Smooth muscle cell of the brain vasculature (primary cell): ENCODE measurements at places on chromosomes 5 and 9.

DNA sequence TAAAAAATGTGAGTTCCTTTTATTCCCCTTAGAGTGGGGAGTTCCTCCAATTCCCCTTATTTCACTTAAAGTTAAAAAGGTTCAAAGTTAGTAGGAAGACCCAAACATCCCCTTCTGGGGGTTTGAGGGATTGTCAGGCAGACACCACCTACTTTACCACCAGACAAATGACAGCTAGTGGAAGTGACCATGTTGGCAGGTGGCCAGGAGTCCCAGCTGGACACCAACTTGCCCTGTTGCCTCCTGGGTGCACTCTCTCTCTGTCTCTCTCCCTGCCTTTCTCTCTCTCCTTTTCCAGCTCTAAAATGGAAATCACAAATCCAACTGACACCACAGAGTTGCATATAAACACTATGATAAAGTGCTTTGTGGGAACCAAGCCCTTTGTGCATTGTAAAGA is 307.7 kb upstream of the TLE4 start:
- no peak for DNase-seq

GRCh38 chr9:37618817-37619216 is 26.4 kb upstream of the TOMM5 start:
- no peak for DNase-seq

DNA sequence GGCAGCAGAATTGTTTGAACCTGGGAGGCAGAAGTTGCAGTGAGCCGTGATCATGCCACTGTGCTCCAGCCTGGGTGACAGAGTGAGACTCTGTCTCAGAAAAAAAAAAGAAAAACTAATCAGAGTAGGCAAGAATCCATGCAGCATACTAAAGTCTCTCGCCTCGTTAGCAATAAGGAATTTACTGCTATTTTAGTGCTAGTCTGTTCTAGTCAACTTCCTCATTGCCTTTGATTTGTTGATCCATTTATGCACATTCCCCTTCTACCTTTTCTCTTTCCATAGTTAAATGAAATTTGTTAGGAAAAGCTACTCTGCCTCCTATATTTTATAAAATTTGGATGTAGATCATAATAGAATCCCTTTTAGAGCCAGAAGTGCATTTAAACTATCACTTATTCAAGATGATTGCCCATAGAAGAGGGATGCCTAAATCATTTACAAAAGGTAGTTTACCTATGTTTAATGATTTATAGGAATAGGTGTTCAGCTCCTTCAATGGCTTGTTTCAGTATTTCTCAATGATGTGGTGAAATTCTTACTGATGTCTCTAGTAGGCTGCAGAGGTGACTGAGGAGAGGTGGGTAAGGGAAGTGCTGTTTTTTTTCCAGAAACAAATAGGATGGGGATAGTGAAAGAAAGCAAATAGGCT is 1.9 kb downstream of the LRRC19 start:
- DNase-seq, result no peak

DNA sequence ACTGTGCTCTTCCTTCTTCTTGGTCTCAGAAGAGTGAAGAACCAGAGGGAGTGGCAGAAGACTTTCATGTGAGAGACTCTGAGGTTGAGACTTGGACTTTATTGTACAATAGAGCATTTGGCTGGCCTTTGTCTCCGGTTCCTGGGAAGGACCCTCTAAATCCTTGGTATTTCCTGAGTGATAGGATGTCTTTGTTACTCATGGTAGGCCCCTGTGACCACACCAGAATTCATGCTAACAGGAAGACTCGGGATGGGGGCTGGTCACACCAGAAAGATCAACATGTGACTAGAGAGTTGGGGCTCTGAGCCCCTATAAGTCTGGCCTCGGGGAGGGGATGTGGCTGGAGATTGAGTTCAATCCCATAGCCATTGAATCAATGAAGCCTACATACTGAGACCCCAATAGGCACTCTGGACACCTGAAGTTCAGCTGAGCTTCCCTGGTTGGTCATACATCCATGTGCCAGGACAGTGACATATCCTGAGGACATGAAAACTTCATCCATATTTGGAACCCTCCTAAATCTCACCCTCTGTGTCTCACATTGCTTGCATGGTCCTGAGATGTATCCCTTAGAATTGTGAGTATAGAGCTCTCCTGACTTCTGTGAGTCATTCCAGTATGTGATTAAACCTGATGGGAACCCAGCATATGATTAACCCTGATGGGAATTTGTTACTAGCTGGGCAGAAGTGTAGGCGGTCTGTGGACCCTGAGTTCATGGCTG is 201.7 kb downstream of the GADD45G start:
- no peak for DNase-seq

DNA sequence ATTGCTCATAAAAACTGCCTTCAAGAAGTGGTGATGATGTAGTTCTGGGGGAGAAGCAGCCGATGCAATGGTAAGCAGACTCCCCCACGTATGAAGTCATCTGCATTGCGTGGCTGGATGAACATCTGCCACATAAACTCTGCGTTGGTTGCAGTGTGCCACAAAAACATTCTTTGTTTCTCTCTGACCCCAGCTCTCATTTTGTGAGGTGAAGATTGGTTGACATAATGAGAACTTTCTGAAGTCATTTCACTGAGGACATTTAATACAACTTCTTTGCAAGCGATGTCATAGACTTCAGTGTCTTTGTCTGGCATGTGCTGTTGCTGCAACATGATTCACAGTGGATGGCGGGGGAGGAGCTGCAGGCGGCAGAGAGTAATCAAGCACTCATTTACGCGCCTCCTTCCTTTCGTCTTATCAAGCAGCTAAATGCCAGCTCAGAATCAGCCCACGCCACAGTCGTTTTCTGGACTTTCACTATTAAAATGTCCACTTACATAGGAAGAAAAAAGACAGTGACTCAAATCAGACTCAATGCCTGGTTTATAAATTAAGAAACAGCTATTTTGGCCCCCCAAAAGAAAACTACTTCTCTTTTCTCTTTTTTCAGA is 91.5 kb upstream of the NFIL3 start:
- no peak for DNase-seq

GRCh38 chr9:133728856-133729616 is 9.1 kb downstream of the SARDH start:
- no peak for DNase-seq

GRCh38 chr5:81417052-81417451 is 23.1 kb upstream of the ACOT12 start:
- DNase-seq, result no peak

GRCh38 chr9:69671879-69672595 is at the start of gene APBA1:
APBA1 (minus strand) TSS chr9:69672371.
- DNase-seq, result no peak

GRCh38 chr9:16729651-16730050 is 140.8 kb downstream of the BNC2 start:
- DNase-seq, result no peak

DNA sequence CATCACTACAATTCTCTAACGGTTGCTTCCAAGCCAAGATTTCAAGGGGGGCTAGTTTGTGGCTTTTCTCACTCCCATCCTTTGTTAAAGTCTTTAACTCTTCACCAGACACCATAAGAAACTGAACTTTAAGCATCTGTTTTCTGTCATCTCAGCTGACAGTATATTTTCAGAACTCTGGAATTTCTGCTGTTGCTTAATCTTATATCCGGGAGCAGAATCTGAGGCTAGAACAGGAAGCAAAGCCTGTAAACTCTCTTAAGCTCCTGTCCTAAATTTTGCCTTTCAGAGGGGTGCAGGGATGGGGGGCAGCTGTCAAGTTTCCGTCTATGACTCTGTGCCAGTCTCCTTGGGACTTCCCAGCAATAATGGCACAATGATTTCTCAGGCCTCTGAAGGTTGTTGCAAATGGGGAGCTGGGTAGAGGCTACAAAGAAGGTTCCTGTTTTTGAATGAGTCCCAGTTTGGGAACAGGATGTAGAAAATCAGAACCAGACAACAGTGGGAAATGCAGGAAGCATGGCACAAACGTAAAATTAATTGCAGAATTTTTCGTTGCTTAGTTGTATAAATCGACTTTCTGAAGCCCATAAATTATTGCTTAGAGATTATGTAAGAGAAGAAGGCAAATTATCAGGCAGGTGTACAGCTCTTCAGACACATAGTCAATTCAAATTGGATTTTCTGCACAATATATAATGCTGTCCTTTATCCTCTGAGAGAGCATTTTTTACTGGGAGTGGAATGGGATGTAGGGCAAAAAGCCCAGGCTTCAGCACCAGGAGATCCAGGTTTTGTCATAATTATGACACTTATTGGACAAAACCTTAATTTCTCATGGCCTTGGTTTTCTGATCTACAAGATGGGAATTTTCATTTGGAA is 430.9 kb downstream of the DMAC1 start:
- no peak for DNase-seq

DNA sequence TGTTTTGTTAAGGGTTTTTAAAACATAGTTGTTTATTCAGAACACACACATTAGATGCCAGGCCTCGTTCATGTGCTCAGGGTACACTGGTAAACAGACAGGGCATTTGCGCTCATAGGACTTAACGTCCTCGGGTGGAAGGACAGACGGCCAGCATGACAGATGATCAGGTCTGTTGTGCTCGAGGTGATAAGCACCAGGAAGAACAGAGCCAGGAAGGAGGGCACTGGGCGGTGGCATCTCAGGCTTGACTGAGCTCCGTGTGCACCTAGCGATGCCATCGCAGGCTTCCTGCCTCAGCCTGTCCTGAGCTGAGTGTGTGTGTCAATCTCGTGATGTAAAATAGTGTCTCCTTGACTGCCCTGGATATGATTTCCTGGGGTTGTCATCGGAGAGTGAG is 96.5 kb downstream of the EHMT1 start:
- no peak for DNase-seq
